ENCODE measurements at places on chromosomes 3 and 15.

DNA sequence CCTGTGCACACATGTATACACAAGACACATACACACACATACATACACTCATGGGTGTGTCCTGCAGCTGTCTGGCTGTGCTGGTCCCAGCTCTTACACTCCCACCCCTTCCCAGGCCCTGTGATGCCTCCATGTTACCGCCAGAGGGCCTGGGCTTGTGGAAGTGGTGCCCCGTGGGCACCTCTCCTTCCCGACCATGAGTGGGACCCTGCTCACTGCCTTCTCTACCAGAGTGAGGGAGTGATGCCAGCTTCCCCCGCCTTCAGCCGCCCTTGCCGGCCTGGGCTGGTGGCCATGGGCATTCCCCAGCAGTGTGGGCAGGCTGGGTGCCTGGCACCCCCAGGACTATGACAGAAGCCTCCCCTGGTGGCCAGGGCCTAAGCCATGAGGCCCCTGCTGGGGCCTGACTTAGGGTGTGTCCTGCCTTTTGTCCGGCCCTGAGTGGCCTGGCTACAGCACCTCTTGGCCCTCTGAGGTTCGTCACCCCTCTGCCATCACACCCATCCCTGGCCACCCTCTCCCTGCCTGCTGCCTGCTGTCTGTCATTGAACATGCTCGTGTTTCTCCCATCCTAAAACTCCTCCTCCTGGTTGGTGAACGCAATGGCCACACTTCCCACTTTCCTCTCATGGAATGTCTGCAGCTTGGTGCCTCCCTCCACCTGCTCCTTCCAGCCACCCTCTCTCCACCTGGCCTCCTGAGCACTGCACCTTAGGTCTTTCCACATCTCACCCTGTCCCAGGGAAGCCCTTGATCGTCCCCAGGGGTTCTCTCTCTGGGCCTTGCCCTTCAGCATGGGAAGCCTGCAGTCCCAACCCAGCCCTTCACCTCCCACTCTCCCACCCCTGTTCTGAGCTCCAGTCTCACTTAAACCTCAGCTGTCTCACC lies 14.6 kb downstream of the HDAC11 start:
- DNase-seq: peak; percentile 19

DNA sequence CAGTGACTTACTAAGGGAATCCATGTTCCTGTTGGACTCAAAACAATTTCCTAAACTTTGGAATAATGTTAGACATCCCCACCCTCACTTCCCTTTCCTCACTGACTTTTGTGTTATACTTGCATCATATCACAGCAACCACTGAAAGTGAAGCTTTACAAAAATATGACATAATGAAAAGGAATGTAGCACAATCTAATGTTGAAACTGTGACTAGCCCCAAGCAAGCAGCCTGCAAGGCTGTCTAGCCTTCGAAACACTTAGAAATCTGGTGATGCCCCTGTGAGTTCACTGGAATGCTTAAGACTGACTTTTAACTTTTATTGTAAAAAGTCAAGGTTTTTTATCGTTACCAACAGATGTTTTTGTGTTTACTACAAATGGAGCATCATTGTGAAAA lies 203.7 kb upstream of the ZNF385D start:
- DNase-seq: no peak

GRCh38 chr3:177827511-177828207 lies 630.4 kb upstream of the TBL1XR1 start:
- no peak for DNase-seq

DNA sequence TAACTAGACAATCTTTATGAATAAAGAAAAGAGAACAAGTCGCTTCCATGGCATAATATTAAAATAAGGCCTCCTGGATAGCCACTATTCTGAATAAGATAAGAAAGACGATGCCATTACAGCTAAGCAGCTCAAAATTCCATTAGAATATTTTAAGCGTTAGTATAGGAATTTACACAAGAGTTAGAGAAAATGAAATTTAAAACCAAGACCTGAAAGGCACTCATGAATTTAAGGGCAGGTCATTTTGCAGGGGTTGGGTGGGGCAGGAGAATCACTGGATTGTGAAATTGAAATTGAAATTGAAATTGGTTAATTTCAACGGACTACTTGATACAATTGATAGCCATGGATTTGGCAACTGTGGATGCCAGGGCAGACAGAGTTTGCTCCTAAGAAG lies 91.8 kb upstream of the GOLGA8J start:
- no peak for DNase-seq

DNA sequence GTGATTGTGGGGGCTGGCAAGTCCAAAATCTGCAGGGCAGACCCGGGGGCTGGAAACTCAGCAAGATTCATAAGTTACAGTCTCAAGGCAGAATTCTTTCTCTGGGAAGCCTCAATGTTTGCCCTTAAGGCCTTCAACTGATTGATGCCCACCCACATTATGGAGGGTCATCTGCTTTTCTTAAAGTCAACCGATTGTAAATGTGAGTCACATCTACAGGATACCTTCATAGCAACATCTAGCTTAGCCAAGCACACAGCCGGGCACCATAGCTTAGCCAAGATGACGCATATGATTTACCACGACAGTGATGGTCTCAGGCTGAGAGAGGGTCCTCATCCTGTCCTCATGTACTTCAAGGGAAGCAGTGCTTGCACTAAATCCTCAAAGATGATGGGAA lies 43.5 kb downstream of the IDH2 start:
- DNase-seq: no peak

DNA sequence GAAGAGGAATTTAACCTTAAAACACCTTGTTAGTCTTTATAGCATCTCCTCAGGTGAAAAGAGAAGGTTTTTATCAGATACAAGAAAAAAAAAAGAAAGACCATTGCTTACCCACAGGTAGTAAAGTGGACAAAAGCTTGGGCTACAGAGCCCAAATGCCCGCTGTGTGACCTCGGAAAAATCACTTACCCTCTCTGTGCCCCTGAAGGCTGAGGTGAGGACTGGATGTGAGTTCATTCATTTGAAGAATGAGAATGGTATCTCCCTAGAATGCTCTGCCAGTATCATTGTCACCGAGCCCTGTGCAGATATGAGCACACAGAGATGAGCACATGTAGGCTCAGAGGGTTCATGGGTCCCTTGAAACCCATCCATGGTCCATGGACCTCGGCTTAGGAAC lies 17.6 kb upstream of the FAM240A start:
- DNase-seq: no peak

DNA sequence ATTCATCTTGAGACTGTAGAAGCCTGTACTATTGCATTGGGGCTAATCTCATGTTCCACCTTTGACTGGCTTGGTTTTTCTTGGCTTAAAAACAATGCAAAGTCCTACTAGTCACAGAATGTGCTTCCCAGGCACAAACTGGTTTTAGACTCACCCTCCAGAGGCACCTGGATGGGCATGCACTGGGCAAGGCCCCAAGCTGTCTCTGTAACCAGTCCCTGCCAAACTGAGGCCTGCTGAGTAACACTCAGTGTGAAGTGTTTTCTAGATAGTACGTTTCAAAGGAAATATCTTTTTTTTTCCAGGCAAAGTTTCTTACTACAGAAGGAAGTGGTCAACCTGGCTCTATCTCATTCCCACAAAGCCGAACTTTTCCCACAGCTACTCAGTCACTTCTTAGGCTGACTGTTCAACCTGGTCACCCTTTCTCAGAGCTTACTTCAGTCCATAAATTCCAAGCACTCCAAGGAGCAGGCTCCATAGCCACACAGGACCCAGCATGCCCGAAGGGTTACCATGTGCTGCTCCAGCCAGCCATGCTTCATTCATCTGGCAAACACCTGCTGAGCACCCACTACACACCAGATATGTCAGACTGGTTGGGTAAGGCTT lies 57.4 kb downstream of the NPTN start:
- peak; percentile 78 for DNase-seq

- DNase-seq: no peak
Measured at GRCh38 chr3:140273542-140274195, 338.7 kb downstream of the CLSTN2 start.

DNA sequence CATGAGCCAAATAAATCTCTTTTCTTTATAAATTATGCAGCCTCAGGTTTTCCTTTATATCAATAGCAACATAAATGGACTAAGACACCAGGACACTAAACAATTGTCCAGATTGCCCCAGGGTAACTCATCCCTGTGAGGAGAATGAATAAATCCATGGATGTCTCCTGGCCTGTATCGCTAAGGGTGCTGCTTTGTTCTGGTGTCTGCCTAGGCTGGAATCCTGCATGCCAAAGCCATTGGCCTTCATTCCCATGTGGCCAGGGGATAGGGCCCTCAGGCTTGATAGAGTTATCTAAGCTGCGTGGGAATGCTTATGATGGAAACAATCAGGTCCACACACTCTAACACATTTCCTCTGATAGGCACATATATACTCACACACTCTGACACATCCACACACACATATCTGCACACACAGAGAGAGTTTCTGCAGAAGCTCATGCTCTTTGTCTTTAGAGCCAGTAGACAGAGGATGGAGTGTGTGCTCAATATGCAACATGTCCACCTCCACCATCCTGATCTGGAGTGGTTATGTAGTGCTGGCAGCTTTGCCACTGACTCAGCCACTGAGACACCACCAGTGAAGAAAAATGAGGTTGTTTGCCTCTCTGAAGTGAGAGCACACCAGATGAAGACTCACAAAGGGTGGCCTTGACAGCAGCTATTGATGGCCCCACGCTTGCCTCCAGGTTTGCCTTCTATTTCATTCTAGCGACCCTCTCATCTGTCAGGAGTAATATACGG lies 24.0 kb upstream of the DGKG start:
- DNase-seq: no peak

GRCh38 chr3:171311784-171312183 lies 148.4 kb downstream of the TNIK start:
- DNase-seq: no peak

- no peak for DNase-seq
Measured at GRCh38 chr15:56524915-56525314, 60.0 kb upstream of the MNS1 start.

DNA sequence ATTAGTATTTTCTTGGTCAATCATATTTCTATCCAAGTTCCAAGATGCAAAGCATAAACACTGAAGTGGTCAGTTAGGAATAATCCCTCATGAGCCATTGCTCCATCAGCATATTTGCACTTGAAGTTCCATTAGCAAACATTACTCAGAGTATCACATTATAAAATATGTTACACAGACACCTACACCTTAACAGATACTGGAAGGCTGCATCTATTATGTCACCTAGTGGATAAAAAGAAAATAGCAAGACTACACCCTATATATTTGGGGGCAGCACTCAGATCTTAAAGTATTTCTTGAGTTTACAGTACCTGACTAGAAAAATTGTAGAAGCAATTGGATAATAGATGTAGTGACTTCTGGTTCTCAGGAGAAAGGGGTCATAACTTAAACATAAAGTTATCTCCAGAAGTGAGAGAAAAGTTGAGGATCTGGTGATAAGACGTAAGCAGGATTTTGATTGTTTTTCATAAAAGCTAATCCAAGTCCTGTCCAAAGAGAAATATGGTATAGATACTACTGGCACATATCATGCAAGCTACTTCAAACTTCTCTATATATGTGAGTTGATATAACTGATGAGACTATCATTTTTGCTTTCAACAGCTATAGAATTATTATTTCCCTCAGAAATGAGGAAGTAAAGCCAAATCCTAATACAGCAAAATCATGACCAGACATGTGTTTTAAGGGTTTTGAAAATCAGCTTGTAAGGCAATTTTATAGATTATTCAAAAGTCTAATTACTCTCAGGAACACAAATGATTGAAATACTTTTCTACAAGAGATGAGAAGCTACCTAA lies 422.2 kb downstream of the GBE1 start:
- no peak for DNase-seq

- no peak for DNase-seq
Measured at GRCh38 chr15:31403606-31404005, 77.0 kb downstream of the KLF13 start.

- no peak for DNase-seq
Measured at GRCh38 chr3:124966521-124967445, 32.2 kb upstream of the MUC13 start.

- DNase-seq: no peak
Measured at GRCh38 chr15:67812241-67812644, 13.1 kb upstream of the SKOR1 start.

DNA sequence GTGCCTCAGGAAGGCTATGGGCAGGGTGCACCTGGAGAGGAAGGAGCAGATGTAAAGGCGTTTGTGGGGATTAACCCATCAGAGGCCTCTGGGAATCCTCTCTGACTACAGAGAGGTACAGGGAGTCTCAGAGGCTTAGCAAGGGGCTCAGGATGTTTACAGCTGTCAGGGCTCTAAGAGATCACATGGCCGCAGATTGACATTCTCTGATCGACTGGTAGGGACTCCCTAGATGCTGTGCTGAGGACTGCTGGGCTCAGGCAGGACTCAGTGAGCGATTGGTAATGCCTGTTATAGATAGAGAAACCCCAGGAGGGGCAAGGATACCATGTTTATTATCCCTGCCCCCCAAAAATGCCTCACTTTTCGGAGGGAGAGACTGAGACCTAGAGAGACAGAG lies 103.5 kb downstream of the CORO2B start:
- DNase-seq: no peak

- DNase-seq: peak; percentile 43
Measured at GRCh38 chr15:31477851-31478701, 151.4 kb downstream of the KLF13 start.

DNA sequence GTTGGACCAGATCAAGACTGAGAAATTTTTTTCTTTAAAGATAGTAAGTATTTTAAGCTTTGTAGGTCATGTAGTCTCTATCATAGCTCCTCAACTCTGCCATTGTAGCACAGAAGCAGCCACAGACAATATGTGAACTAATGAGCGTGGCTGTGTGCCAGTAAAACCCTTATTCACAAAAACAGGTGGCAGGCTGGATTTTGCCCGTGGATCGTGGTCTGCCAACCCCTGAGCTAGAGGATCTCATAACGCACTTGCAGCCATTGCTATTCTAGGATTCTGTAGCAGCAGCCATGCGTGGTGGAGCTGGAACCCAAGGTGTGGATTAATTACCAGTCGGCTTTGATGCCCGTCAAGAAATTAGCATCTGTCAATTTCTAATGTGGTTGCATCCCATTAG lies 68.7 kb upstream of the PLXNA1 start:
- peak; percentile 78 for DNase-seq
